Activated T-helper 1 cell treated with anti-CD3 and anti-CD28 coated beads, Interleukin-12 subunit alpha, Interleukin-12 subunit beta, Interleukin-2, Interleukin-4 antibody, amounts not matched to agents 30 ng/mL and 10 ng/mL and 1 ng/mL, durations not matched to agents 14 hours and 24 hours and 36 hours (primary cell): ENCODE measurements at places on chromosomes 1 and 21. TPM values are rescaled to one million over a fixed set of nuclear protein-coding genes. Genes with fewer than 3 reads are reported as not detected.

Gene MIS18A
- 26.8 and 27.5 TPM in 2 replicates for total RNA-seq

GRCh38 chr1:36481771-36482723 is 666 bp downstream of the CSF3R start:
- H3K27ac ChIP-seq = peak overlapping the region; percentile 83
- no peaks in the 10 kb centered on the region for H3K36me3 ChIP-seq
- peaks cover 2% of the 10 kb centered on the region for H3K27me3 ChIP-seq
- H3K4me1 ChIP-seq = peaks cover 21% of the 10 kb centered on the region
- no peak for DNase-seq
- peak overlapping the region; percentile 65 for H3K4me3 ChIP-seq

GRCh38 chr1:10517677-10517982 is 42.9 kb downstream of the PEX14 start:
- no peak overlapping the region for H3K4me3 ChIP-seq
- no peak for DNase-seq
- no peaks in the 10 kb centered on the region for H3K27me3 ChIP-seq
- H3K27ac ChIP-seq = no peak overlapping the region
- peaks cover 22% of the 10 kb centered on the region for H3K36me3 ChIP-seq

Gene KRTAP12-2
- total RNA-seq = not detected in 2 replicates

- DNase-seq = no peak
- H3K4me3 ChIP-seq = no peak overlapping the region
- H3K4me1 ChIP-seq = no peaks in the 10 kb centered on the region
- H3K36me3 ChIP-seq = no peaks in the 10 kb centered on the region
- H3K27ac ChIP-seq = no peak overlapping the region
Measured at GRCh38 chr1:95369985-95370690, 136.1 kb downstream of the RWDD3 start.

Gene GBP3
- total RNA-seq = 12.0 and 14.5 TPM in 2 replicates

Gene MAN1C1
- total RNA-seq = 0.83 and 0.98 TPM in 2 replicates

Gene PATJ
- 5.1 and 7.3 TPM in 2 replicates for total RNA-seq

Gene OR2AK2
- total RNA-seq = not detected in 2 replicates

GRCh38 chr1:211580303-211580687 is 1.3 kb upstream of the SLC30A1 start:
- H3K36me3 ChIP-seq = peaks cover 10% of the 10 kb centered on the region
- peak overlapping the region; percentile 29 for H3K27ac ChIP-seq
- peaks cover 39% of the 10 kb centered on the region for H3K4me1 ChIP-seq
- no peak for DNase-seq

DNA sequence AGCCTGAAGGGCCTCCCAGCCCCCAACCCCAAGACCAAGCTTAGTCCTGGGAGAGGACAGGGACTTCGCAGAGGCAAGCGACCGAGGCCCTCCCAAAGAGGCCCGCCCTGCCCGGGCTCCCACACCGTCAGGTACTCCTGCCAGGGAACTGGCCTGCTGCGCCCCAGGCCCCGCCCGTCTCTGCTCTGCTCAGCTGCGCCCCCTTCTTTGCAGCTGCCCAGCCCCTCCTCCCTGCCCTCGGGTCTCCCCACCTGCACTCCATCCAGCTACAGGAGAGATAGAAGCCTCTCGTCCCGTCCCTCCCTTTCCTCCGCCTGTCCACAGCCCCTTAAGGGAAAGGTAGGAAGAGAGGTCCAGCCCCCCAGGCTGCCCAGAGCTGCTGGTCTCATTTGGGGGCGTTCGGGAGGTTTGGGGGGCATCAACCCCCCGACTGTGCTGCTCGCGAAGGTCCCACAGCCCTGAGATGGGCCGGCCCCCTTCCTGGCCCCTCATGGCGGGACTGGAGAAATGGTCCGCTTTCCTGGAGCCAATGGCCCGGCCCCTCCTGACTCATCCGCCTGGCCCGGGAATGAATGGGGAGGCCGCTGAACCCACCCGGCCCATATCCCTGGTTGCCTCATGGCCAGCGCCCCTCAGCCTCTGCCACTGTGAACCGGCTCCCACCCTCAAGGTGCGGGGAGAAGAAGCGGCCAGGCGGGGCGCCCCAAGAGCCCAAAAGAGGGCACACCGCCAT is 21.9 kb upstream of the ARF1 start:
- no peaks in the 10 kb centered on the region for H3K4me1 ChIP-seq
- peak overlapping the region; percentile 26 for H3K4me3 ChIP-seq
- H3K27me3 ChIP-seq = peaks cover 42% of the 10 kb centered on the region
- H3K36me3 ChIP-seq = no peaks in the 10 kb centered on the region
- H3K27ac ChIP-seq = no peak overlapping the region

GRCh38 chr1:180291004-180291403 is 60.9 kb downstream of the LHX4 start:
- no peak for DNase-seq
- no peak overlapping the region for H3K27ac ChIP-seq
- H3K36me3 ChIP-seq = peaks cover 9% of the 10 kb centered on the region
- peaks cover 24% of the 10 kb centered on the region for H3K4me1 ChIP-seq
- no peaks in the 10 kb centered on the region for H3K27me3 ChIP-seq
- no peak overlapping the region for H3K4me3 ChIP-seq

DNA sequence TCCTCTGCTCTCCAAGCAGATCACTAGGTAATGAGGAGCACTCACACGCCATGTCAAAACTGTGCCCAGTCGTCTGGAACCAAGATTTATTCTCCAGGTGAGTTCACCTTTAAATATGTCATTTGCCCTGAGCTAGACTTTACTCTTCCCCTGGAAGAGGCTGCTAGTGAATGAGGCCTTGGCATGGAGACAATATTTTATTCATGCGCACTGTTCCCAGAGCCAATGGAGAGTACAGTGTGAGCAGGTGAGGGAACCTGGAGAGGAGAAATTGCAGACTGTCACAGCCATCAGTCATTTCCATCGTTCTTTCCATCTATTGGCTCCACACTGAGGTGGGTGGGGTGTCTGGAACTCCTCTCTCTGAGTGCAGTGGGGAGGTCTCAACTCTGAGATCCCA is 333.6 kb downstream of the KCNH1 start:
- peaks cover 2% of the 10 kb centered on the region for H3K27me3 ChIP-seq
- no peak overlapping the region for H3K27ac ChIP-seq
- H3K4me3 ChIP-seq = no peak overlapping the region
- no peaks in the 10 kb centered on the region for H3K36me3 ChIP-seq

- no peaks in the 10 kb centered on the region for H3K36me3 ChIP-seq
- DNase-seq = no peak
- H3K27me3 ChIP-seq = no peaks in the 10 kb centered on the region
- no peak overlapping the region for H3K27ac ChIP-seq
- H3K4me3 ChIP-seq = no peak overlapping the region
- H3K4me1 ChIP-seq = peaks cover 15% of the 10 kb centered on the region
Measured at GRCh38 chr1:9890224-9890731, 19.8 kb downstream of the CTNNBIP1 start.

DNA sequence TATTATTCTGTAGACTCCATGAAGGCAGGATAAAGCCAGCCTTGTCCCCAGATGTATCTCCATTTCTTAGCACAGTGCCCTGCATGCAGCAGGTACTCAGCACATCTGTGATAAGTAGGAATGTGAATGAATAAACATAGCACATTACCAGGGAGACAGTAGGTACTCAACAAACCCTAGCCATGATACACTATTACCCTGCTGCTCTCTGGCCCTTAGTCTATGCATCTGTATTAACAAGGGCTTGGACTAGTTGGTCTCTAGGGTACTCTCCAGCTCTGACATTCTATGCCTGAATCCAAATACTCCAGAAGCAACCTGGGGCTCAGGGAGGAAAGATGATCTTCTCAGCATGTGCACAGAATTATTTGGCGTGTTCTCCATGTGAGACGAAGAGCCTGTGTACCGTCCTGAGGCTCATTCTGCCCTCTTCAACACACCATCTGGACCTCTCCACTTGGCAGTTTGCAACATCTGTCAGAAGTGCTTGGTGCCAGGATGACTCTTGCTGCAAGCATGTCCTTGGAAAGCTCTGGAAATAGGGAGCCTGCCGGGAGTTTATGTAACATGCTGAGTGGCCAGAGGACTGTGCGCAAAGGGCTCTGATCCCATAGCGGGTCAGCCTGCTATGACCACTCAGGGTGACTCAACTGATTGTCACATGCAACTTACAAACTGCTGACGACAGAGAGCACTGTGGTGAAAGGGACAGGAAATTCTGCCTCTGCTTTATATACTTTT is 228.2 kb upstream of the USP24 start:
- no peak for DNase-seq
- peaks cover 13% of the 10 kb centered on the region for H3K27me3 ChIP-seq
- H3K4me1 ChIP-seq = peaks cover 9% of the 10 kb centered on the region

DNA sequence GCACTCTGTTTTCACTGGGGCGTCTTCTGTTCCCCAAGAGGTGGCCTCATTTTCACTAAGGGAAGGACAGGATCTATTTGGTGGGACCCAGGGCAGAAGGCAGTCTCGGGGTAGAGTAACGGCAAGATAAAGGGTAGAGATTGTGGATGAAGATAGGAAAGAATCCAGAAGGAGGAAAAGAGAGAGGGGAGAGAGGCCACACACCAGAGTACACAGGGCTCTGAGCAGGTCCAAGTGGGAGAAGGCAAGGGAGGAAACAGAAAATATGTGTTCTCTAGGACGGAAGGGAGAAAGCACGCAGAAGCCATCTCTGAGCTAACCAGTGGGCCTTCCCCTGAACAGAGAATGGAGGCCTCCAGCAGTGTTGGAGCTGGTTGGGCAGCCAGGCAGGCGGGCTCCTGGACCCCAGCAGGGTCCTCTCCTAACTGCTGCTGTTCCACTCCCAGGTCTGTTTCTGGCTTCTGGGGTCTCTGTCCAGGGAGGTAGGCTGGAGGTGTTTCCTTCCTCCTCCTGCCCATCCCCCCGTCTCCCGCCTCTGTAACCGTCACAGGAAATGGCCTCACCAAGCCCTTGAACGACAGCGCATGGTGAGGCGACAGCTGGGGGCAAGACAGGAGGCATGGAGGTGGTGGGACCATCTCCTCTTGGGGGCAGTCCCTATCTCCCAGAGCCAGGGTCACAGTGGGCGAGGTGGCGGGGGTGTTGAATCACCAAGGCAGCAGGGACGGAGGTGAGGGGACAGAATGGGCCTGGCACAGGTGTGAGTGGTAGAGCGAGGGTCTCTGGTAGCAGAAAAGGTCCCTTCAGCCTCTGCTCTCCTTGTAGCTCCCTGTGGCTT is 649 bp downstream of the PTPN7 start:
- peaks cover 78% of the 10 kb centered on the region for H3K4me1 ChIP-seq
- peaks cover 48% of the 10 kb centered on the region for H3K36me3 ChIP-seq
- H3K27ac ChIP-seq = peak overlapping the region; percentile 94
- peak; percentile 53 for DNase-seq

Gene NPHS2
- total RNA-seq = not detected in 2 replicates

- no peak overlapping the region for H3K4me3 ChIP-seq
- H3K4me1 ChIP-seq = no peaks in the 10 kb centered on the region
- peaks cover 12% of the 10 kb centered on the region for H3K27me3 ChIP-seq
- H3K36me3 ChIP-seq = no peaks in the 10 kb centered on the region
Measured at GRCh38 chr1:94004924-94005323, 95.7 kb upstream of the GCLM start.

Gene ARID4B
- 58.7 and 66.6 TPM in 2 replicates for total RNA-seq

DNA sequence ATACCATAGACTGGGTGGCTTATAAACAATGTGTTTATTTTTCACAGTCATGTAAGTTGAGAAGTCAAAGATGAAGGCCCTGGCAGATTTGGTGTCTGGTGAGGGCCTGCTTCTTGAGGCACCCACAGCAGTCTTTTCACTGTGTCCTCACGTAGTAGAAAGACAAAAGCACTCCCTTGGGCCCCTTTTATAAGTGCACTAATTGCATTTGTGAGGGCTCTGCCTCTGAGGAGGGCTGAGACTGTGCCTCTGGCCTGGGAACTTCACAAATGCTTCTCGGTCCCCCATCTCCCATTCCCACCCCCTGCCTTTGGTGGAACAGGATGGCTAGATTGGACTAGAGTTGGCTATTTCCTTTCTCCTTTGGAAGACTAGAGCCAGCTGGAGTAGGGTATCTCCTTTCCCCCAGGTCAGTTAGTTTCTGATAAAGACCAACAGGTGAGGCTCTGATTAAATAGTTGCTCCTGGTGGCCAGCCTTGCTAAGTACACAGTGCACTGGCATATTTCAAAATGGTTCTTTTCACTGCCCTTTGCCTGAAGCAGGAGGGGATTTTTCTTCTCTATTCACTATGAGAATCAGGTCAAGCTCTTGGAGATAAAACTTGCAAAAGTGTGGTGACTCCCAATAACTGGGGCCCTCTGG is 82.9 kb downstream of the PLPPR4 start:
- no peaks in the 10 kb centered on the region for H3K36me3 ChIP-seq
- no peak for DNase-seq
- no peaks in the 10 kb centered on the region for H3K27me3 ChIP-seq
- no peak overlapping the region for H3K27ac ChIP-seq
- no peaks in the 10 kb centered on the region for H3K4me1 ChIP-seq
- H3K4me3 ChIP-seq = no peak overlapping the region

GRCh38 chr1:25140073-25140797 is 92.1 kb downstream of the SYF2 start:
- H3K36me3 ChIP-seq = no peaks in the 10 kb centered on the region
- no peaks in the 10 kb centered on the region for H3K4me1 ChIP-seq
- no peak for DNase-seq
- H3K27me3 ChIP-seq = peaks cover 40% of the 10 kb centered on the region

DNA sequence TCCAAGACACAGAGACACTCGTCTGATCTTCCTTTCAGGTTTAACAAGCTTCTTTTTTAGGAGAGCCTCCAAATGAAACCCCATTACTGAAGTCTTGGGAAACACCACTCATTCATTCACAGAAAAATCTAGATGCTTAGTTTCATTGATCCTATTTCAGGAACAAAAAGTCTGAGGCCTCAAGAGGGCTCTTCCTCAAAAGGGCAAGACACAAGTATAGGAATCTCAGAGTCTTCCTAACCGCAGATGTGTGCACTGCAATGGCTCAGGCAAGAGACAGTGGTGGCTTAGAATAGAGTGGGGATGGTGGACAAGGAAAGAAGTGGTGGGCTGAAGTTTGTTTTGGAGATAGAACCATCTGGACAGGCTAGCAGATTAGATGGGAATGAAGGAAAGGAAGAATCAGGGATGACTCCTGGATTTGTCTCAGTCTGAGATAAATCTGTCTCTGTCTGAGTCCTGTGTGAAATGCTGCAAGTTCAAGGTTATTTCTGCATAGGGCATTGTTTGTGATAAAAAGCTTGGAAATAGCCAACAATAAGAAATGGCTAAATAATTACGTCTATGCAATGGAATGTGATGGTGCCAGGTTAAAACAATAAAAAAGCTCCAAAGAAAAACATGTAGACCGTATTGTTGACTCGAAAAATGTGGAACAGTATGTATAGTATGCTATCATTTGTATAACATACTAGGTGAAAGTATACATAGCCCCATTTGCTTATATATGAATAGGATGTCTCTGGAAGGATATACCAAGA is 8.9 kb upstream of the CTSE start:
- no peak for DNase-seq
- H3K4me3 ChIP-seq = no peak overlapping the region
- H3K36me3 ChIP-seq = no peaks in the 10 kb centered on the region
- H3K27me3 ChIP-seq = peaks cover 54% of the 10 kb centered on the region

- peaks cover 15% of the 10 kb centered on the region for H3K36me3 ChIP-seq
- no peak overlapping the region for H3K27ac ChIP-seq
- H3K4me1 ChIP-seq = no peaks in the 10 kb centered on the region
- no peak overlapping the region for H3K4me3 ChIP-seq
- no peak for DNase-seq
Measured at GRCh38 chr1:170044187-170044586, 30.3 kb downstream of the KIFAP3 start.

DNA sequence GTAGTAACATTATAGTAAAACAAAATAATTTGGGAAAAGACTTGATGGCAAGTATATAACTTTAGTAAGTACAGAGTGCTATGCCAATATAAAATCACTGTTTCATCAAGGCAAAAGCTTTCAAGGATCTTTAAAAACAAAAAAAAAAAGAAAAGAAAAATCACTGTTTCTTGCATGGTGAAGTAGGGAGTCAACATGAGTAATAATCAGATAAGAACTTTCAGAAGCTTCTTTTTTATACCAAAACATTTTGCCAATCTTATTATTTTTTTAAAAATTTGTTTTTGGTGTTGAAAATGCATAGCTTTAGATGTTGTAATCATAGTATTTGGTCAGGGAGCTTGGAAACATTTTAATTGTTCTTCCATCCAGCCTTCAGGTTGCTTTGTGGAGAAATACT is 37.2 kb downstream of the CAMSAP2 start:
- no peaks in the 10 kb centered on the region for H3K36me3 ChIP-seq
- no peaks in the 10 kb centered on the region for H3K4me1 ChIP-seq
- H3K4me3 ChIP-seq = no peak overlapping the region

Gene LAMC1
- total RNA-seq = 0.44 and 0.49 TPM in 2 replicates
